SK-N-DZ (cell line): ENCODE measurements at places on chromosomes 11 and 22.

DNA sequence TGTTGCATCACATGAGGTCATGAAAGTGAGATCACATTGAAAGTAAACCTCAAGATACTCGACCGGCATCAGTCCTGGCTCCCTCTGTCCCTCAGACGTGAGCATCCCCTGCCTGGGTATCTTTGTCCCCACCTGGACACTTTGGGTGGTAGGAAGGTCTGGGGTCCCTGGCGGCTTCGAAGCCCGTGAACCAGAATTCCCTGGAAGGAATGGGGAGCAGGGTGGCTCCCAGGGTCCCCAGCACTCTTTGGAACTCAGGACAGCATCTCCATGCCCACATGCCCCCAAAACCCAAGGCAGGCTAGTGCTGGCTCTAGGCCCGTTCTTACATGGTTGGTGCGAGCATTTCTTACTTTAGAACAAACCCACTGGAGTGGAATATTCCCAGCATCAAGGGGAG is 7.5 kb downstream of the DERL3 start:
- no peak for DNase-seq

DNA sequence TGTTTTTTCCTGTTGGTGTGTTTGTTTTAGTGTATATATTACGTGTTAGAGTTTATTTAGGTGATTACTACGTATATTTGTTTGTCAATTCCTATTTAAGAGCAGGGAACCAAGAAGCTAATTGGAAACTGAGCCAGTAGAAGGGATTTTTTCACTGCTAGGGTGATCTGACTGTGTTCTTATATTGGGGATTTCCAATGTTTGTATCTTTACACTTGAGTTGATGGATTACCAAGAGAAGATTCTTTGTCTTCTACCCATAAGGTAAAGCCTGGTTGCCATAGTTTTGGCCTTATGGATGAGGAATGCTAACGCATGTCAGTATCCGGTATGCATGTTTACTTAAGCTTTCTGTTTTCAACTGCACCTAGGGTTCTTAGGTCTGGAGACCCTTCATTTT is 35.6 kb downstream of the SIK2 start:
- no peak for DNase-seq

DNA sequence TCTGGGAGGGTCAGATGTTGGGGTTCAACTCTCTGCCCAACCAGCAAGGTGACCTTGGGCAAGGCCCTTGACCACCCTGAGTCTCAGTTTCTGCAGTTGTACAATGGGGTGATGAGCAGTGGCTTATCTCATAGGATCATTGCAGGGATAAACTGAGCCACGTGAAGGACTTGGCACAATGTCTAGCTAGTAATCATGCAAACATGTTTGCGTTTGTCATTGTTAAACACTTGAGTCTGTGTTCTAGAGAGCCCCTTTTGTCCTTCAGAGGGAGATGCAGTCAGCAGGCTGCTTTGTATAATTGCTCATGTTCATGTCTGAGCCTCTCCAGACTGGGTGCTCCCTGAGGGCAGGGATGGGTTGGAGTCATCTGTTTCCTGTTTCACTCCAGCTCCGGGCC is 15.8 kb downstream of the CD82 start:
- no peak for DNase-seq

GRCh38 chr11:114179234-114179941 is 116.8 kb upstream of the NNMT start:
- no peak for DNase-seq

DNA sequence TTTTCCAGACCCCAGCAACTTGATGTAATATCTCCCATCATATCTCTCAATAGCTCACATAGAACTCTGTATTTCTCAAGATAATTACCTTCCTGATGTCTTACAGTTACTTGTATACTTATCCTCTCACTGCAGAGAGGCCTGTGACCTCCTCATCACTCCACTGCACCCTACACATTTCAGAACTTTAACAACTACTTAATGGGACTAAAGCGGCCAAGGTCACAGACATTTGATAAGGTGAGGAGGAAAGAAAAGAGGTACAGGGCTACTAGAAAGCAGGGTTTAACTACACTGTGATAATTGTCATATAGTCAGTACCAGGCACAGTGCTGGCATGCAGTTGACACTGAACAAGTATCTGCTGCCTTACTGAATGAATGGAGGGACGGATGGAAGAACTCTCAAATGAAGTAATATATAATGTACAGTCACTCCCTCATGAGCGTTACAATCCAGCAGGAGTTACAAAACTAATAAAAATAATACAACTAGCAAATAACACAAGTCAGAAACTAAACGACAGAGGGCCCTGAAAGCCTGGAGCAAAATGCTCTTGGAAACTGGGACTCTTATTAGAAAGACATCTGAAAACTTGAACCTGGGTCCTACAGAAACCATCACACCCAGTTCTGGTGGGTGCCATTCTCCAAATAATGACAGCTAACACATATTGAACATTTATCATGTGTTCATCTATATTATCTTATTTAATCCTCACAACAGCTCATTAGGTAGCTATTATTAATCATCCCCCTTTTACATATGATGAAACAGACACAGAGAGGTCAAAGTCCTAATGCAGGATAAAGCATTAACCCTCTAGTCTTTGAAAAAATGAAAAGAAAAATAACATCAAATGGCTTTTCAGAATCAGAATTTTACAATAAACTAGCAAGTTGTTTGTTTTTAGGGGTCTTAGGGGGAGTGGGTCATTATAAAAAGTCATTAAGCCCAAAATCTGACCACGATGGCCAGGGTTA is 14.3 kb downstream of the PI4KA start:
- DNase-seq: no peak

DNA sequence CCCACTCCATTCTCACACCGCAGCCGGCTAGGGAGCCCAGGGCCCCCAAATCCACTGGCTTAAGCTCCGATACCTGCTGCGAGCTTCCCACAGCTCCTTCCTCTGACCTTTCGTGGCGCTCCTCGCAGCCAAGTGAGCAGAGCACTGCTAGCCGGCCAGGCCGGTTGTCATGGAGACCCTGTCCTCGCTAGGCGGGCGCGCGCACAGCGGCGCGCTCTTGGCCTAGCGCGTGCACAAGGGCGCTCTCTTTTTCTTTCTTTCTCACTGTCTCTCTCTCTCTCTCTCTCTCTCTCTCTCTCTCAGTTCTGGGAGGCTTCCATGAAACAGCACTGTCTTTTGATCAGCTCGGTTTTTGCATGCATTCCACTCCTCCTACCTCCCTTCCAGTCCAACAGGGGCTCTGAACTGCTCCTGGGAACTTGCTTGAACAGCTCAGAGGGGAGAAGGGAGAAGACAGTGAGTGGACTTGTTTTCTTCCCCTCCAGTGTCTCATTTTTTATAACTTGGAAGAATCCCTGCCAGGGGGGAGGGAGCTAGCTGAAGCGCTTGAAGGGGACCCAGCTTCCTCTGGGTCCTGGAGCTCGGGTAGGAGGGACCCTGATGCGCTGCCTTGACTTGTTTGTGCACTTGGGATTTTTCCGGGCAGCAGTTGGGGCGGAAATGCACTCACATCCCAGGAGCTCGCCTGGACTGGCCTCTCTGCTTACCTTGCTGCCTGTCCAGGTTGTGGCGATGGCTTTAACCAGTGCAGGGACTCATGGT is 100.3 kb upstream of the AKIP1 start:
- peak; percentile 74 for DNase-seq

- no peak for DNase-seq
These were observed 344.4 kb upstream of the LRRC4C start for GRCh38 chr11:41803895-41804294.

- DNase-seq: no peak
These were observed 12.7 kb upstream of the PVALB start for GRCh38 chr22:36829370-36830002.

- DNase-seq: no peak
These were observed 5.8 kb downstream of the PLEKHB1 start for GRCh38 chr11:73652046-73652730.

DNA sequence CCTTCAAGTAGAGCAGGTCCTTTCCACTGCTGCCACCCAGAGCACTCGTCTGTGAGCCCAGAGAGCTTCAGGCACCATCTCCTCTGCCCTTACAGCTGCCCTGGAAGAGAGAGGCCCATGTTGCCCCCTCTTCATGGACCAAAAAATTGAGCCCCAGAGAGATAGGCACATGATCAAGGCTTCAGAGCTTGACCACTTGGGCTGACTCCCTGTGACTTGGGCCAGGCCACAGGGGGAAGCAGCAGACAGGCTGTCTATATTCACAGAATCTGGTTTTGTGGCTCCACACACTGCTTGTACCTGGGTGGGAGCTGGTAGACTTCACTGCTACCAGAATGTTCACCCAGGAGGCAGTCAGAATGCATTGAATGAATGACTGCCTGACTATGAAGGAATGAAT is 58.2 kb downstream of the SMIM38 start:
- no peak for DNase-seq

- DNase-seq: no peak
These were observed 243.9 kb downstream of the CTTN start for GRCh38 chr11:70642266-70642665.

DNA sequence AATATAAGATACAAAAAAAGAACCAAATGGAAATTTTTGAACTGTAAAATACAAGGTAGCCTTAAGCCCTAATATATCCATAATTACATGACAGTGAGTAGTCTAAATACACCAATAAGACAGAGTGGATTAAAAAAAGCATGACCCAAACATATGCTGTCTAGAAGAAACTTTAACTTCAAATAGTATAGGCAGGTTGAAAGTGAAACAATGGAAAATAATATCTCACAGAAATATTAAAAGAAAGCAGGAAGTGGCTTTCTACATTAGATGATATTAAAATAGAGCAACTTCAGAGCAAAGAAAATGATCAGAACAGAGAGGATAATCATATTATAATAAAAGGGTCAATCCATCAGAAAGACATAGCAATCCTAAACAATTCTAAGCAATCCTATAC is 21.8 kb downstream of the DCUN1D5 start:
- DNase-seq: no peak

- DNase-seq: no peak
These were observed 38.5 kb downstream of the ISX start for GRCh38 chr22:35104491-35104890.

- DNase-seq: no peak
These were observed 115.6 kb upstream of the ZBED5 start for GRCh38 chr11:10973416-10973815.

GRCh38 chr11:2223153-2223794 is 47.1 kb downstream of the ASCL2 start:
- DNase-seq: no peak
